ENCODE measurements at places on chromosomes 5 and 9.

DNA sequence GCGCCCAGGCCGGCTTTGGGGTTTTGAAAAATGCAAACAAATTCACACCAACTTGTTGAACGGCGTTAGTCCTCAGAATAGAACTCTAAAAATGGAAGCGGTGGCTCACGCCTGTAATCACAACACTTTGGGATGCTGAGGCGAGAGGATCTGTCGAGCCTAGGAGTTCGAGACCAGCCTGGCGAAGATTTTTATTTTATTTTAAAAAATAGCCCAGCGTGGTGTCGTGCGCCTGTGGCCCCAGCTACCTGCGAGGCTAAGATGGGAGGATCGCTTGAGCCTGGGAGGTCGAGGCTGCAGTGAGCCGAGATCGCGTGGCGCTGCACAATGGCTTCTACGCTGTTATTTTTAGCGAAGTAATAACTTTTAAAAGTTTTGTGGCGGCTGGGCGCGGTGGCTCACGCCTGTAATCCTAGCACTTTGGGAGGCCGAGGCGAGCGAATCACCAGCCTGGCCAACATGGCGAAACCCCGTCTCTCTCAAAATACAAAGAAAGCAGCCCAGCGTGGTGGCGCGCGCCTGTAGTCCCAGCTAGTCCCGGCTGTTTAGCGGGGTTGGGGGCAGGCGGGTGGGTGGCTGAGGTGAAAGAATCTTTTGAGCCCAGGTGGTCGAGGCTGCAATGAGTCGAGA is 694 bp upstream of the PLIN2 start:
- peak; percentile 44 for DNase-seq

GRCh38 chr5:96881511-96882115 is 5.3 kb downstream of the ERAP2 start:
- peak; percentile 67 for DNase-seq

GRCh38 chr5:87211676-87212075 is 56.0 kb upstream of the RASA1 start:
- DNase-seq = no peak

GRCh38 chr9:93673021-93673838 is 96.8 kb downstream of the PHF2 start:
- peak; percentile 8 for DNase-seq

DNA sequence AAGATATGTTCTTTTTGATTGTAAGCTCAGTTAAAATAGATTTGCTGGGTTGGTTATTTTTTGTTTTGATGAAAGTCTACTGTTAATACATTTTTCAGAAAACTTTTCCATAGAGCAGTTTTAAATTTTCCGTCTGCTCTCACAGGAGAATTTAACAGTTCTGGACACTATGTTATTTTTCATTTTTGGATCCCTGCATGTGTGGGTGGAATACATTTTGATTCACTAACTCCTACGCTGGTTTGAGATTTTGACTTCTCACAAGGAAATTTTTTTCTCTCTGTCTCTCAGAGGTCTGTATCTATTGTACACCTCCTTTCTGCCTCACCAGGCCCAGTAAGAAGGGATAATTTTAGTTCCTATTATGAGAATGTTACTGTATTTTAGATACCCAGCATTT is 502.4 kb downstream of the CDH10 start:
- no peak for DNase-seq

Measured in fibroblast of skin of right biceps (primary cell).